Umbilical cord (tissue), 2 donors: ENCODE measurements at places on chromosomes 12 and 14. TPM values are rescaled to one million over a fixed set of nuclear protein-coding genes. Genes with fewer than 3 reads are reported as not detected.

- peak; percentile 66 for DNase-seq
Observed at GRCh38 chr12:41189395-41190251, 1.5 kb downstream of the PDZRN4 start.

DNA sequence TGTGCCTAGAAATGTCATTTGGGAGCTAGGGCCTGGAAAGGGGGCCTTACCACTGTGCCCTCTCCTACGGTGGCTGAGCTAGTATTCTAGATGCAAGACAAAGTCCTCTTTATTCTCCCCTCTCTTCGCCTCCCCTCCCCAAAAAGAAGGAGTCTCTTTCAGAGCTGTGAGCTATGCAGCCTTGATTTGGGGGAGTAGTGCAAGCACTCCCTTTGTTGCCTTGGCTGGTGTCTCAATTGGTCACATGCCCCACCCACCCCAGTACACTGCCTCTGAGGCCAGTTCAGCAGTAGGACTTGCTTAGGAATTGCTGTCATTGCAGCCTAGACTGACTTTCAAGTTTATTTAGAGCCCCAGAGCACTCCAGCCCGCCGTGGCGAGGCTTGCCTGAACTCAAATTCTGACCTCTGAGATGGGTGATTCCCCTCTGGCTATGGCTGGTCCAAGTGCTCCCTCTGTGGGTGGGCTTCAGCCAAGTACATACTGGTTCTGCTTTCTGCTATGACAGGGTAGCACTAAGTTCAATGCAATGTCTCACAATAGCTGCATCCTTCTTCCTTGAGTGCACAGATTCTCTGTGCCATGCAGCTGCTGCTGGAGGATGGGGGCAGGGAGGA lies 37.0 kb upstream of the FBXO33 start:
- no peak for DNase-seq

- DNase-seq: no peak
Observed at GRCh38 chr12:26830783-26831551, 2.0 kb downstream of the ITPR2 start.

GRCh38 chr12:32377344-32378055 lies 21.9 kb upstream of the FGD4 start:
- DNase-seq: peak; percentile 2

DNA sequence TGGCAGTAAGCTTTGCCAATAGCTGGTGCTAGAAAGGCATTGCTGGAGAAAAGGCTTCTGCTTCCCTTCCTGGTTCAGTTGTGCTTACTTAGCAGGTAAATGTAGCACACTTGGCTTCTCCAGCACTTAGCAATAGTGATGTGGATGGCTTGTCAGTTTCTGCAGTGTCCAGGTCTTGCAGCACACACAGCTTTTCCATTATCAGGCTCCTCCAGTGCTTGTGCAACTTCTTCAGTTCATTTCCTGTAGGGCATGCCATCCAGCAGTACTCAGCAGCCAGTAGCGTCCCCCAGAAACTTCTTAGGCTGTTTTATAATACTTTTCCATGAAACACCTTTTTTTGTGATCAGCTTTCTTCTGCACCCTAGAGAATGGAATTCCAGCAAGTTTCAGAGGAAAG lies 154.6 kb downstream of the SLC6A15 start:
- DNase-seq: no peak

DNA sequence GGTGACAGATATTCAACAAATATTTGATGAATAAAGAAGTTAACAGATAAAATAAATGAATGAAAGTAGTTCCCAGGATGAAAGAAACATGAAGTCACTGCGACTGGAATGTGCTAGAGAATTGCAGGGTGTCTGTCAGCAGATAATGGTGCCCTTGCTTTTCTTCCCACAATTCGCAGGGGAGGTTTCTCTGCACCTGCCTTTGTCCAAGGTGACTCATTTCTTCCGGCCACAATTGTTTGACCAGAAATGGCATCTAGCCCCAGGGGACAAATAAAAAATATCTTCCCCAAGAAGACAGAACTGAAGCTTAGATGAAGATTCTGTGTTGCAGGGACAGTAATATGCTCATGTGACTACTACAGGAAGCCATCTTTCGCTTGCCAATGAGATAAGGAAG lies 316.1 kb upstream of the TBX3 start:
- DNase-seq: no peak

GRCh38 chr14:93067088-93067487 lies 48.6 kb downstream of the ITPK1 start:
- DNase-seq: no peak

DNA sequence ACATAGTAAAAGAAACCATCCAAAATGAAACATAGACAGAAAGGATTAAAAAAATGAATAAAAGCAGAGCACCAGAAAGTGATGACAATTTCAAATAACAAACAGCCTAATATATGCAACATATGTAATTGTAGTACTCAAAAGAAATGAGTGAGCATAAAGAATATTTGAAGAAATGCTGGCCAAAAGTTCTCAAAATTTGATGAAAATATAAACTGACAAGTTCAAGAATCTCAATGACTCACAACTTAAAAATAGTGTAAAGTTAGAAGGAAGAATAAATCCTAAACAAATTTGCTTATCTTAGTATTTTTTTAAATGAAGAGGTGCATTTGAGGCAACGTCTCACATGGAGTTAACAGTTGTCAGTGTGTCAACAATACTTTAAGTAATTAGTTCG lies 498.9 kb downstream of the SLC6A15 start:
- DNase-seq: no peak

- DNase-seq: peak; percentile 93
Observed at GRCh38 chr14:71651228-71651627, 281.0 kb upstream of the RGS6 start.

GRCh38 chr12:124392667-124393413 lies 97.9 kb downstream of the RFLNA start:
- peak; percentile 89 for DNase-seq

- DNase-seq: no peak
Observed at GRCh38 chr14:64401949-64402348, 13.8 kb downstream of the MTHFD1 start.

DNA sequence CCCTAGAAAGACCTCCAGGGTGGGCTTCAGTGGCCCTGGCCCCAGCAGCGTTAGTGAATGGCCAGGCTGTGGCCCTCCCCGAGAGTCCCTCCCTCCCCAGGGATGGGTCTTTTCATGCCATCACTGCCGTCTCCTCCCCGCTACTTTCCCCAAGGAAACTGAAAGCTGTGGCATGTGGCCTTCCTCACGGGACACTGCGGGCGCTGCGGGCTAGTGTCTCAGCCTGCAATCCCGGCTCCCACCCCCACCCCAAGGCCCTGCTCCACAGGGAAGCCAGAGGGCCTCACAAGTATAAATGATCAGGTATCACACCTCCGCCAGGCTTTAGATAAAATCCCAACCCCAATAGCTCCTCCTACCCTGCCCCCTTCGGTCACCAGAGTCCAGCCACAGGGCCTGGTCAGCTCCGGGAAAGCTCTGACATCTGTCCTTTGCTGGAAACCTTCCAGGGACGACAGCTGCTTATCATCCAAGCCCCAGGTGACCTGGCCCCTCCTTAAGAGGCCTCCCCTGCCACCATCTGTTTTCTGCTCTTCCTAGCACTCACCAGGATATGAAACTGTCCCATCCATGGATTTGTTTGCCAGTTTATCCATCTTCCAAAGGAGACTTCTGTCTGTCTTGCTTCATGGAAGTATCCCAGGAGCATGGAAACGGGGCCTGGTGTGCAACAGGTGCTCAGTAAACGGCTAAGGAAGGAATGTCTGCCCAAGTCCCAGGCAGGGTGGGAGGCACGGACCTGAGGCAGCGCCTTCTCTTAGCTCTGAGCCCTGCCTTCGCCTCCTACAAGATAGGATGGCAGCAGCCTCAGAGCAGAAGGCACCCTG lies 31.6 kb downstream of the CCDC85C start:
- no peak for DNase-seq

Gene COL2A1
- total RNA-seq: 0.48 TPM

Gene FAM181A
- total RNA-seq: not detected

Gene MANSC1
- 1.2 TPM for total RNA-seq

Gene MYH6
- total RNA-seq: not detected
